PC-9 (cell line): ENCODE measurements at places on chromosomes 6 and 20. TPM values are rescaled to one million over a fixed set of nuclear protein-coding genes. Genes with fewer than 3 reads are reported as not detected.

DNA sequence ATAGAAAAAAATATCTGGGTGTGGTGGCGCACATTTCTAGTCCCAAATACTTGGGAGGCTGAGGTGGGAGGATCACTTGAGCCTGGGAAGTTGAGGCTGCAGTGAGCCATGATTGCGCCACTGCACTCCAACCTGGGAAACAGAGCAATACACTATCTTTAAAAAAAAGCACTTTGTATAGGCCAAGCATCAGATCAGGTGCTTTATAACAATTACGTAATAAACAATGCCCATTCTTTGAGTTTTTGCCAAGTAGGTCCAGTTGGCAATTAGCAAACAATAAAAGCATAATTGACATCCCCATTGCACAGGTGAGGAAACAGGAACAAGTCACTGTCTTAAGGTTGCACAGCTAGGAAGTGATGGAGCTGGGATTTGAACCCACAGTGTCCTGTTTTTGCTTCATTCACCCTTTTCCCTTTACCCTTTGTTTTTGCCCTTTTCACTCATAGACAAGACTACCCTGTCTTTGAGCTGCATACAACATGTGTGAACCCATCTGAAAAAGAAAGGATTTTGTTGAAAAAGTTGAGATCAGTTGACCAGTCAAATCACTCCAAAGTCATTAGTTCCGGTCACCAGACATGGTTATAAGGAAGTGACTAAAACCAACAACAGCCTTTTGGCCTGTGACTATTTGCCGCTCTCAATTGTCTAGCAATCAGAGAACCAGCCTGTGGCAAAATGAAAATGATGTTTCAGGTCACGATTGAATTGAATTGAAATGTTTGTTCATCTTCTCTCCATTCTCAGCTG is 303.6 kb downstream of the TFAP2C start:
- DNase-seq = no peak

GRCh38 chr6:152173957-152174356 is 366.5 kb downstream of the ESR1 start:
- DNase-seq = peak; percentile 66

- no peak for DNase-seq
Observed at GRCh38 chr6:149833651-149834050, 30.5 kb downstream of the LRP11 start.

GRCh38 chr6:2433266-2433665 is 187.9 kb upstream of the GMDS start:
- DNase-seq = no peak

- DNase-seq = no peak
Observed at GRCh38 chr6:92433911-92434310, 985.4 kb downstream of the EPHA7 start.

DNA sequence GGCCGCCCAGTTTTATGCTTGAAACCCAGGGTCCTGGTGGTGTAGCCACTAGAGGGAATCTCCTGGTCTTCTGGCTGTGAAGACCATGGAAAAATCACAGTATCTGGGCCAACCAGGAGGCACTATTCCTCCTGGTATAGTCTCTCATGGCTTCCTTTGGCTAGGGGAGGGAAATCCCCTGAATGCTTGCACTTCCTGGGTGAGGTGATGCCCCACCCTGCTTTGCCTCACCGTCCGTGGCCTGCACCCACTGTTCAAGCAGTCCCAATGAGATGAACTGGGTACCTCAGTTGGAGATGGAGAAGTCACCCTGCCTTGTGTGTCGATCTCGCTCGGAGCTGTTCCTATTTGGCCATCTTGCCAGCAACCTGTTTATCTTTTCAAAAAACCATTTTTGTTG is 10.1 kb upstream of the ZNF337 start:
- no peak for DNase-seq

DNA sequence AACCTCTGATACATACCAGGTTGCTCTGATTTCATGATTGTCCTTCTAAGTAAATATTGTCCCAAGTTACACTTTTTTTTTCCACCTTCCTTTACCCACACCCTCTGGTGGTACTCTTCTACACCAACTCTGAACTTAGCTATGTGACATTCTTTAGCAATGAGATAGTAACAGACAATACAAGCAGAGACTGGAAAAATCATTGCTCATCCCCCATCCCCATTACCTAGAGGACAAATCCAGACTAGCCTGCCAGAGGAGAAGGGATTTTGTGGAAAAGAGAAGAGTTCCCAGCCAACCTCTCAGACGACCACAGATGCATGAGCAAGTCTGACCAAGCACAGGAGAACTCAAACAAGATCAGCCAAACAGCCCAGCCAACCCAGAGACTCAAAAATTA is 32.8 kb upstream of the TFAP2B start:
- no peak for DNase-seq

DNA sequence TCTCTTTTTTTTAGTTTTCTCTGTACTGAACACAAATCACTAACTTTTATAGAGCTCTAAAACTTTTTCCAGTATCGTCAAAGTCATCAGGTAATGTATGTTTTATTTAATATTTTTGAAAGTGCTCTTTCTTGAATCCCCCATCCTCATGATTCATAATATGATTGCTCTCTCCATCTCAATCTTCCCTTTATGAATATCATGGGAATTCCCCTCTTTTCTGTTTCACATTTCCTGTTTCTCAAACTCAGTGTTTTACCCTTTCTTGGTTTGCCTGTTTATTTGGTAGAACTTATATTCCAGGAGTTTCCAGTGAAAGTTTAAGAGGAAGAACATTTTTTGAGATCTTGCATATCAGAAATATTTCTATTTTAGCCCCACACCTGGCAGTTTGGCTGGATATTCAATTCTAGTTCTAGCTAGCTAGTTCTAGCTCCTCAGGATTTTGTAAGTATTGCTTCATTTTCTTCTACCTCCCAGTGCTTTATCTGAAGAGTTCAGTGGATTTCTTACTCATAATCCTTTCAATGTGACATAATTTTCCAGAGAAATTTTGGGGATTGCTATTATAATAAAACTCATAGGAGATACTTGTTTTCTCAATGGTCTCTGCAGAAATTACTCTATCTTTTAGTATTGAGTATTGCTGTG is 6.1 kb upstream of the C6orf58 start:
- no peak for DNase-seq

GRCh38 chr6:9412951-9413559 is 977.7 kb upstream of the SLC35B3 start:
- DNase-seq = no peak

RAET1G gene
- 0.88 TPM in 1 of 2 replicates, not detected in the other for total RNA-seq

ANGPT4 gene
- not detected in 2 replicates for total RNA-seq

BTNL2 gene
- total RNA-seq = not detected in 2 replicates

FANCE gene
- 6.9 and 9.6 TPM in 2 replicates for total RNA-seq

CALHM5 gene
- total RNA-seq = not detected in 2 replicates

C6orf15 gene
- total RNA-seq = 21.1 and 21.6 TPM in 2 replicates
